ENCODE measurements at places on chromosomes 3 and 15. TPM values are rescaled to one million over a fixed set of nuclear protein-coding genes. Genes with fewer than 3 reads are reported as not detected.

The DPP8 gene
- total RNA-seq: 48.6 TPM

The GOLGA8T gene
- not detected for total RNA-seq

The GOLGA8M gene
- total RNA-seq: not detected

The MELTF gene
- total RNA-seq: 3.6 TPM

The FOXB1 gene
- not detected for total RNA-seq

The KLHL40 gene
- 0.17 TPM for total RNA-seq

The DLEC1 gene
- 0.40 TPM for total RNA-seq

The ADGRG7 gene
- total RNA-seq: not detected

The PGBD4 gene
- 1.7 TPM for total RNA-seq

The RASGRP1 gene
- total RNA-seq: 0.29 TPM

The HCLS1 gene
- 42.8 TPM for total RNA-seq

The SOX14 gene
- not detected for total RNA-seq

The FNDC3B gene
- total RNA-seq: 66.3 TPM

The RBPMS2 gene
- 64.1 TPM for total RNA-seq

The POTEB2 gene
- not detected for total RNA-seq

The WDR49 gene
- 2.9 TPM for total RNA-seq

- no peaks in the 10 kb centered on the region for H3K27me3 ChIP-seq
- DNase-seq: no peak
- H3K4me3 ChIP-seq: no peak overlapping the region
- H3K36me3 ChIP-seq: no peaks in the 10 kb centered on the region
Measured at GRCh38 chr15:88100181-88100580, 156.4 kb downstream of the NTRK3 start.

- H3K4me1 ChIP-seq: no peaks in the 10 kb centered on the region
- H3K27me3 ChIP-seq: no peaks in the 10 kb centered on the region
- H3K36me3 ChIP-seq: peaks cover 13% of the 10 kb centered on the region
- DNase-seq: no peak
Measured at GRCh38 chr3:150635526-150635925, 32.4 kb downstream of the SELENOT start.

DNA sequence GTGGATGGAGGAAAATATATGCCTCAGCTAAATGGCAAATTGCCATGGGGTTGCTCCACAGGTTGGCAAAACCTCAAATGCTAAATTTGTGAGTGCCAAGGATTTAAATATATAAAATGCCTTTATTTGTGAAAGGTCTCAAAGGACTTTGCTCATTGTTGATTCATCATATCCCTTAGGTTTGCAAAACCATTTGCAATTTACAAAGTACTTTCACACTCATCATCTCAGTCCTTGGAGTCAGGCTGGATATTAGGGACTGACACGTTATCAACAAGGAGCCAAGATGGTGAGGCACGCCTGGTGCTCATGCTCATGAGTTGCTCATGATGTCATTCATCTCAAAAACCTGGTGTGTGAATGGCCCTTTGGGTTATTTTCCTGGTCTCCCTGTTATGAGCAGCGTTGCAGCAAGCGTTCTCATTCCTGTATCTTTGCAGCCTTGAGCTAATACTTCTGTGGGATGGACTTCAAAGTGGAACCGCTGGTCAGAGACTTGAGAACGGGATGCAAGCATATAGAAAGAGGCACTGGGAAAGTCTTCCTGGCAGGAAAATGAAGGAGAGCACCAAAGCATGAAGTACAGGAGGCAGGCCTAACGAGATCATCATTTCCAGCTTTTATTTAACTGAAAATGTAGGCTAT lies 66.0 kb downstream of the MYO1E start:
- DNase-seq: no peak
- peaks cover 29% of the 10 kb centered on the region for H3K4me1 ChIP-seq
- H3K4me3 ChIP-seq: no peak overlapping the region
- H3K27me3 ChIP-seq: no peaks in the 10 kb centered on the region
- no peak overlapping the region for H3K27ac ChIP-seq

DNA sequence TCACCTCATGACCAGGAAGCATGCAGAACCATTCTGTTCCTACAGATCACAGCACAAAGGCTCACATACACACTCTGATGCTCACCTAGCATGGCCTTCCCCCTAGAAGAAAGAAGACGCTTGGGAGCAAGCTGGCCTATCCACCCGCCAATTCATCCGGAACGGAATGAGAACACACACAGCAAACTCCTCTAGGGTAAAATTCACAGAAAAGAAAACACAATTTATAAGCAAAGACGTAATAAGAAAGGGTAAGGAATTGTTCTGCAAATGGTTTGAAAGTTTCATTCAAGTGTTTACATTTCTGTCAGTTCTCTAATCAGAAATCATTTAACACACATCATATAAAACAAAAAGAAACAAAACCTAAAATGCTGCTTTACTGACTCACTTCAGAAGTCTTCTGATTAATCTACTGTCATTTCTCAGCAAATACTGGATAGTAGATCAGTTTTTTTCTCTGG lies 218.1 kb downstream of the OSBPL10 start:
- H3K36me3 ChIP-seq: no peaks in the 10 kb centered on the region
- no peak for DNase-seq
- H3K27me3 ChIP-seq: no peaks in the 10 kb centered on the region
- no peak overlapping the region for H3K27ac ChIP-seq
- no peak overlapping the region for H3K4me3 ChIP-seq
- H3K4me1 ChIP-seq: no peaks in the 10 kb centered on the region

GRCh38 chr3:5690490-5690889 lies 503.0 kb downstream of the EDEM1 start:
- no peak overlapping the region for H3K27ac ChIP-seq
- H3K4me1 ChIP-seq: no peaks in the 10 kb centered on the region
- H3K27me3 ChIP-seq: no peaks in the 10 kb centered on the region
- no peak overlapping the region for H3K4me3 ChIP-seq
- no peak for DNase-seq
- no peaks in the 10 kb centered on the region for H3K36me3 ChIP-seq

DNA sequence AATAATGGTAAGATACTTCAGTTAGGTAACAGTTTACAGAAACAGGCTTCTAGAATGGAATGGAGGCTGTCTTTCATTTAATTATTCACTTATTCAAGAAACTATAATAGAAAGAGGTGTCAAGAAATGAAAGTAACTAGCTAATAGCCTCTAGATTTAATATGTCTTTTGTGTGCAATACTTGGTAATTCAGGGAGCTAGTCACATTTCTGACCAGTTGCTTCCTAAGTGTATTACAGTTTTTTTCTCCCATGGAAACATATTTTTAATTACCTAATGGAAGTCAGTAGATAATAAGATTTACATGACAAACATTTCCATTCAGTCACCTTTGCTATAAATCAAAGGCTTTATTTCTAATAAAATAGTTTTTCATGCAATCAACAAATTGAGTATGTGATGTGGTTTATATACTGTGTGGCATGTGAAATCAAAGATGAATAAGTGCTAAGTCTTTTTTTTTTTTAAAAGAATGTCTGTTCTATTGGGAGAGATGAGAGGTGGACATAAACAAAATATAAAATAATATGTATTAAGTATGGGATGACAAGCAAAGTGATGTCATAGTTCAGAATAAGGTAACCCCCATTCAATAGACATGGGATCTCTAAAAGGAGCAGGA lies 985.7 kb downstream of the SQOR start:
- H3K4me1 ChIP-seq: no peaks in the 10 kb centered on the region
- no peaks in the 10 kb centered on the region for H3K36me3 ChIP-seq
- no peak overlapping the region for H3K27ac ChIP-seq
- no peak for DNase-seq
- no peaks in the 10 kb centered on the region for H3K27me3 ChIP-seq

DNA sequence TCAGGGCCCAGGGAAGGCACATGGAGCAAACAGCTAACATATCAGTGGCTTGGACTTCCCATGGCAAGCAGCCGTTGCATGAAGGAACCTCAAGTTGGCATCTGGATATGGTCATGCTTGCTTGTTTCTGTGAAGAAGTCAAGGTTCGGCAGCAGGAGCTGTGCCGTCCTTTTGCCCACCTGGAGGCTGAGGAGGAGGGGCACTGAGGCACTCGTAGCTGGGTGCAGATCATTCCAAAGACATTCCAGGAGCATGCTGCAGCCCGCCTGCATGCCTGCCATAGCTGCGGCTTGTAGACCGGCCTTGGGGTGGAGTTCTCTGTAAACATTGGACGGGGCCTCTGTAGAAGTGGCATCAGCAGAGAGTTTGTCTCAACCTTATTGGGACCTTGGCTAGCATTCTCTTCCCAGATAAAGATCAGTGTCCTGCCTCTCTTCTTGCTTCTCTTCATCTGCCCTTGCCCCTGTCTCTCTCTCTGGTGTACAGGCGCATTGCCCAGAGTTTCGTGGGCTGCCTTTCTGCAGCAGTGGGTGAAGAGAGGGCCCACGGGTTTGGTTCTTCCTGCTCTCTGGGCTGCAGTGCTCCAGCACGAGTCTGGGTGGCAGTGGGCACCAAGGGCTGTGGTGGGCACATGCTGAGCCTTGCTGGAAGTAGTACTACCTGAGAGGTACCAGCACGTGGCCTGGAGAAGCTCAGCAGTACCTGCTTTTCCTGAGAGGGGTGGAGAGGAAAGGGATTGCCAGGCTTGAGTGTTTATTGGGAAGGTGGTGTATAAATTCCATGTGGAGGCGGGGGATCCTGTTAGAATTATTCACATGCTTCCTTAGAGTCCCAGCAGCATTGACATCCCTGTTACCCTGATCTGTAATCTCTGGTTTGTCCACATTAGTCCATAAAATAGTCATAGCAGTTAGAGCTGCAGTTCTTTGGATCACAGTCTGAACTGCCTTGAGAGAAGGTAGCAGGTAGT lies 49.4 kb downstream of the CHCHD6 start:
- peaks cover 12% of the 10 kb centered on the region for H3K4me1 ChIP-seq
- no peaks in the 10 kb centered on the region for H3K27me3 ChIP-seq
- no peak overlapping the region for H3K27ac ChIP-seq
- H3K4me3 ChIP-seq: no peak overlapping the region
- no peak for DNase-seq

DNA sequence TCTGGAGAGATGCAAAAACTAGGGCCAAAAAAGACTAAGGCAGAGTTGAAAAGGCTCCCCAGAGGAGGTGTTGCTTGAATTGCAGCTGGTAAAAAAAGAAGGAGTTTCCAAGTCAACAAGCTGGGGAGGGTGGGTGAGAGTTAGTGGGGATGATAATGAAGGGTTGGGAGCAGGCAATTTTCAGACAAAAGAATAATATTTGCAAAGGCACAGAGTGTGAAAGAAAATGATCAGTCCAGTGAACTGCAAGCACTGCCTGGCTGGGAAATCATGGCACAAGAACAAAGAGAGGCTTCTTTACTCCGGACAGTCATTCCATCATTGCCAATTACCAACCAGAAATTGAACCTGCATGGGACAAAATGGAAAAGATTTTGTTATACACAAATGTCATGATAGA lies 42.2 kb downstream of the C3orf85 start:
- H3K4me3 ChIP-seq: no peak overlapping the region
- no peaks in the 10 kb centered on the region for H3K4me1 ChIP-seq
- H3K27ac ChIP-seq: no peak overlapping the region
- no peaks in the 10 kb centered on the region for H3K36me3 ChIP-seq
- DNase-seq: no peak
- no peaks in the 10 kb centered on the region for H3K27me3 ChIP-seq

DNA sequence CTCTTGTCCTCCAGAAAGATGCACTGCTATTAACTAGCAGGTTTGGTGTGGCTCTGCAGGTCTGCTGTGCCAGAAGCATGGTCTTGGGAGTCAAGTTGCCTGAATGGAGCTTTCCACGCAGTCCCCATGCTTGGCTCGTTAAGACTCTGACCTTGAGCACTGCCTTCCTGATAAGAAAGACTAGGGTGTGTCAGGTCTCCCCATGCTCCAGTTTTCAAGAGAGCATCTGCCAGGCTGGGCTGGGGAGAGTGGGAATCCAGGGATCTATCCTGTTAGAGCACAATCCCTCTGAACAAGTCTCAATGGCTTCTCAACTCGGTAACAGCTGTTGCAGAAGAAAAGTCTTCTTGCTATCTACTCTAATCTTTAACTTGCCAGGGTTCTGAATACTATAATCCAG lies 98.2 kb downstream of the TJP1 start:
- H3K4me3 ChIP-seq: no peak overlapping the region
- DNase-seq: no peak
- H3K4me1 ChIP-seq: no peaks in the 10 kb centered on the region

- peaks cover 38% of the 10 kb centered on the region for H3K4me1 ChIP-seq
- H3K27ac ChIP-seq: peak overlapping the region; percentile 58
- no peaks in the 10 kb centered on the region for H3K27me3 ChIP-seq
- DNase-seq: no peak
- H3K4me3 ChIP-seq: no peak overlapping the region
Measured at GRCh38 chr3:188196232-188196990, 42.5 kb downstream of the LPP start.

GRCh38 chr15:31200735-31201151 lies 99.2 kb upstream of the TRPM1 start:
- H3K36me3 ChIP-seq: no peaks in the 10 kb centered on the region
- no peak overlapping the region for H3K27ac ChIP-seq
- no peak overlapping the region for H3K4me3 ChIP-seq
- H3K27me3 ChIP-seq: no peaks in the 10 kb centered on the region
- peaks cover 18% of the 10 kb centered on the region for H3K4me1 ChIP-seq

GRCh38 chr3:79521221-79521848 lies 246.5 kb downstream of the ROBO1 start:
- H3K4me1 ChIP-seq: peaks cover 4% of the 10 kb centered on the region
- no peak overlapping the region for H3K4me3 ChIP-seq
- no peaks in the 10 kb centered on the region for H3K27me3 ChIP-seq
- DNase-seq: no peak

DNA sequence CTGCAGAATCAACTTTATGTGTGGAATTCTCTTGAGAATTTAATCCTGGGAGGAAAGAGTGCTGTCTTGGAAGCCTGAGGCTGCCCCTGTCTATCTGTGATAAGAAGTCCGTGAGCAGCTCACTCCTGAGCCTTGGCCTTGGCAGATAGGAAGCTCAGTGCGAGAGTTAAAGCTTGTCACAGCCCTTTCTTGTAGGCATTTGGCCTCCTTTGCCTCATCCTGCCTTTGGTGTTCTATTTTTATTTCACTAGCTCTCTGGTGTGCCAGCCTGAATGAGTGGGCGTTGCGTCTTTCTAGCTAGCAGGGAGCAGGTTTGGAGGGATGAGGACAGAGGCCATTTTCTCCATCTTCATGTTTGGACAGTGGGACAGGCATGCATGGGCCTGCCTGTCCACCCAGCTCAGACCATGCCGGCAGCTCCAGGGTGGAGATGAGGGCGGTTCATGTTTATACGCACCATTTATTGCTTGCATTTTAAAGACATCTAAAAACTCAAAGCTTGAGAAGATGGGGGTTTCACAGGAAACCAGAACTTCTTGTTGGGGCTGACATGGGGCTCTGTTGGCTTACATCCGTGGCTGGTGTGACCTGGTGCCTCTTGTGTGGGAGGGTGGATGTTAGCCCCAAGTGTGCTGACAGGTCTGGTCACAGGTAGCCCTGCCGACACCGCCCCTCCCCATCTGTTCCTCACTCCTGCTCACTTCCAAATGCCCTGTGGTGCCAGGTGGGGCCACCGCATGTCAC lies 29.8 kb downstream of the IRAK2 start:
- no peak for DNase-seq
- H3K27ac ChIP-seq: peak overlapping the region; percentile 90
- H3K36me3 ChIP-seq: no peaks in the 10 kb centered on the region
- H3K4me3 ChIP-seq: no peak overlapping the region

DNA sequence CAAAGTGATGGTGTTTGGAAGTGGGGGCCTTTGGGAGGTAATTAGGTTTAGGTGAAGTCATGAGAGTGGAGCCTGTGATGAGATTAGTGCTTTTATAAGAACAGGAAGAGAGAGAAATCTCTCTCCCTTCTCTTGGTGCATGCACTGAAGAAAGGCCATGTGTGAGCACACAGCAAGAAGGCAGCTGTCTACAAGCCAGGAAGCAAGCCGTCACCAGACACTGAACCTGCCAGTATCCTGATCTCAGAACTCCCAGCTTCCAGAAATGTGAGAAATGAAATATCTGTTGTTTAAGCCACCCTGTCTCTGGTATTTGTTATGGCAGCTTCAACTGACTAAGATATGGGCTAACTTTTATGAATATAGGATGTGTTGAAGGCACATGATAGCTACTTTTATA lies 72.6 kb downstream of the REC114 start:
- no peak overlapping the region for H3K27ac ChIP-seq
- H3K27me3 ChIP-seq: no peaks in the 10 kb centered on the region
- H3K36me3 ChIP-seq: no peaks in the 10 kb centered on the region
- no peaks in the 10 kb centered on the region for H3K4me1 ChIP-seq
- no peak overlapping the region for H3K4me3 ChIP-seq

All from esophagus muscularis mucosa (tissue), 4 donors.